ENCODE measurements at places on chromosomes 6 and 20. TPM values are rescaled to one million over a fixed set of nuclear protein-coding genes. Genes with fewer than 3 reads are reported as not detected.

- H3K27me3 ChIP-seq: no peaks in the 10 kb centered on the region
- H3K36me3 ChIP-seq: no peaks in the 10 kb centered on the region
- no peaks in the 10 kb centered on the region for H3K4me1 ChIP-seq
- H3K27ac ChIP-seq: no peak overlapping the region
- DNase-seq: no peak
- H3K4me3 ChIP-seq: no peak overlapping the region
Observed at GRCh38 chr6:56005426-56005825, 130.0 kb upstream of the BMP5 start.

GRCh38 chr6:29965563-29965872 is 23.2 kb downstream of the HLA-A start:
- H3K36me3 ChIP-seq: no peaks in the 10 kb centered on the region
- peaks cover 45% of the 10 kb centered on the region for H3K4me1 ChIP-seq
- DNase-seq: no peak
- peak overlapping the region; percentile 84 for H3K27ac ChIP-seq
- H3K4me3 ChIP-seq: peak overlapping the region; percentile 31

DNA sequence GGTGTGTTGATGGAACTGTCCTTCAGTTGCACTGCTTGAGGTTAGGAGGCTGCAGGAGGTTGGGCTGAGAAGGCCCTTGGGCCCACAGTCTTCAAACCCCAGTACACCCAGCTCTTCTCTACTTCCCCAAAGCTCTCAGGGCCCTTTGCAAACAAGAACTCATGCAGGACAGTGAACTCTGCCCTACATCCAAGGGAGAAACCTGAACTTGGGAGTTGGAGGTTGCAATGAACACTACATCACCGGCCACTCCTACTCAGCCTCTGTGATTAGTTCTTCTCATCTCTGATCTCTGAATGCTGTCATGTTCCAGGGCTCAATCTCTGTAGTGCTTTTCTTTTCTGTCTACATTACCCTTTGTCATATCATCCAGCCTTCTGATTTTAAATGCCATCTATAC is 148.5 kb upstream of the PDE7B start:
- no peak overlapping the region for H3K4me3 ChIP-seq
- no peaks in the 10 kb centered on the region for H3K36me3 ChIP-seq
- no peaks in the 10 kb centered on the region for H3K4me1 ChIP-seq
- no peaks in the 10 kb centered on the region for H3K27me3 ChIP-seq
- no peak overlapping the region for H3K27ac ChIP-seq

DNA sequence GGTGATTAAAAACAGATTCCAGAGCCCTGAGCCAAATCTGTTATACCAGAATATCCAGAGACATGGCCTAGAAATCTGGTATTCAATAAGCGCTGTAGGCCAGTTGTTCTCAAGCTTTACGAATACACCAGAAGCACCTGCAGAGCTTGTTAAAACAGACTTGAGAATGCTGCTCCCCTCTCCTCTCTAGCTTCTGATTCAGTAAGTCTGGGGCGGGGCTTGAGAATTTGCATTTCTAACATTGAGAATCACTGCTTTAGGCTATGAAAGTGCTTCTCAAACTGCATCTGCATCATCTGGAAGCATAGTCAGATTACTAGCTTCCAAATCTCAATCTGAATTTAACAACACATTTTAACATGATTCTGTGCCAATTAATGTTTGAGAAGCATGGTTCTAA is 20.5 kb upstream of the MAN1A1 start:
- no peak for DNase-seq
- H3K36me3 ChIP-seq: no peaks in the 10 kb centered on the region
- no peaks in the 10 kb centered on the region for H3K27me3 ChIP-seq
- no peak overlapping the region for H3K27ac ChIP-seq
- H3K4me1 ChIP-seq: no peaks in the 10 kb centered on the region

- DNase-seq: no peak
- no peak overlapping the region for H3K27ac ChIP-seq
- H3K27me3 ChIP-seq: peaks cover 5% of the 10 kb centered on the region
- no peaks in the 10 kb centered on the region for H3K4me1 ChIP-seq
- no peaks in the 10 kb centered on the region for H3K36me3 ChIP-seq
Observed at GRCh38 chr6:28758046-28758817, 165.6 kb downstream of the TRIM27 start.

- H3K27me3 ChIP-seq: no peaks in the 10 kb centered on the region
- no peak for DNase-seq
- H3K4me1 ChIP-seq: peaks cover 48% of the 10 kb centered on the region
- no peak overlapping the region for H3K4me3 ChIP-seq
Observed at GRCh38 chr20:51960047-51960675, 157.8 kb upstream of the SALL4 start.

GRCh38 chr6:47083586-47084047 is 41.5 kb upstream of the ADGRF1 start:
- H3K27me3 ChIP-seq: no peaks in the 10 kb centered on the region
- DNase-seq: no peak
- H3K36me3 ChIP-seq: no peaks in the 10 kb centered on the region
- no peak overlapping the region for H3K27ac ChIP-seq

GRCh38 chr6:54132587-54132986 is 21.3 kb downstream of the MLIP start:
- no peaks in the 10 kb centered on the region for H3K27me3 ChIP-seq
- no peak for DNase-seq
- H3K4me3 ChIP-seq: no peak overlapping the region
- no peaks in the 10 kb centered on the region for H3K36me3 ChIP-seq

- 0 out of 2 replicates have a peak, but pooled peaks cover 3% of the 10 kb centered on the region for H3K27me3 ChIP-seq
- DNase-seq: no peak
- no peaks in the 10 kb centered on the region for H3K4me1 ChIP-seq
- no peaks in the 10 kb centered on the region for H3K36me3 ChIP-seq
- H3K27ac ChIP-seq: no peak overlapping the region
Observed at GRCh38 chr6:88211446-88211845, 45.3 kb upstream of the CNR1 start.

DNA sequence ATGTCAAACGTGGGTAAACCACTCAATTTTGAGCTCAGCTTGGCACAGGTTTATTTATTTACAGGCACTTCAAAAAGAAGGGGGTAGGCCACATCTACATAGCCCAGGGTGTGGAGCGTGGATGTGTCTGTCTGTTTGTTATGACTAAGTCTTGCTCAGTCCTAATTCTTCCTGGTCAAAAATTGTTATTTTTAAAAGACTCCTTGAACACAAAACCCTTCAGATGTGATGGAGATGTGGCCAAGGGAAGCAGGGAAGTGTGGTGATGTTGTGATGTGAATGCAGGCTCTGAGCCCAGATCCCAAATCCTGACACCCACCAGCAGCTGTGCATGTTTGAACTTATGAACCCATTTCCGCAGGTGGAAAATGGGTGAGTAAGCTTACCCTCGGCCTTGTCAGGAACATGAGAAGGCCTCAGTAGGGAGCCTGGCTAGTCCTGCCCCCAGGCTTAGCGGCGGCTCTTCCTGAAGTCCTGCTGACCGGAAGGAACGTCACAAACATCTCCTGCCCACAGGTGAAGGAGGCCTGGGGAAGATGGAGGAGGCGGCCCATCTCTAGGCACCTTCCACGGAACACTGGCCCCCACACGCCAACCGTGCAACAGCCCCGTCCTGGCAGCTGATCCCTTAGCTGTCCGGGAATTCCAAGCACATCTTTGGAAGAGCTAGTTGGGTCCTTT is 119.7 kb downstream of the MYLK4 start:
- no peak for DNase-seq
- peaks cover 52% of the 10 kb centered on the region for H3K4me1 ChIP-seq
- peak overlapping the region; percentile 3 for H3K27ac ChIP-seq
- H3K4me3 ChIP-seq: no peak overlapping the region
- H3K27me3 ChIP-seq: no peaks in the 10 kb centered on the region

GRCh38 chr6:40877362-40877761 is 161.7 kb downstream of the UNC5CL start:
- peaks cover 3% of the 10 kb centered on the region for H3K27me3 ChIP-seq
- H3K4me1 ChIP-seq: no peaks in the 10 kb centered on the region
- DNase-seq: no peak
- no peaks in the 10 kb centered on the region for H3K36me3 ChIP-seq
- no peak overlapping the region for H3K4me3 ChIP-seq

- no peaks in the 10 kb centered on the region for H3K36me3 ChIP-seq
- no peaks in the 10 kb centered on the region for H3K27me3 ChIP-seq
- no peak for DNase-seq
- H3K4me1 ChIP-seq: no peaks in the 10 kb centered on the region
- no peak overlapping the region for H3K27ac ChIP-seq
Observed at GRCh38 chr6:13191461-13191860, 136.9 kb downstream of the TBC1D7 start.

GRCh38 chr6:68637782-68638181 is 2.7 kb downstream of the ADGRB3 start:
- no peaks in the 10 kb centered on the region for H3K36me3 ChIP-seq
- peaks cover 43% of the 10 kb centered on the region for H3K27me3 ChIP-seq
- peaks cover 9% of the 10 kb centered on the region for H3K4me1 ChIP-seq
- no peak overlapping the region for H3K4me3 ChIP-seq
- DNase-seq: no peak

DNA sequence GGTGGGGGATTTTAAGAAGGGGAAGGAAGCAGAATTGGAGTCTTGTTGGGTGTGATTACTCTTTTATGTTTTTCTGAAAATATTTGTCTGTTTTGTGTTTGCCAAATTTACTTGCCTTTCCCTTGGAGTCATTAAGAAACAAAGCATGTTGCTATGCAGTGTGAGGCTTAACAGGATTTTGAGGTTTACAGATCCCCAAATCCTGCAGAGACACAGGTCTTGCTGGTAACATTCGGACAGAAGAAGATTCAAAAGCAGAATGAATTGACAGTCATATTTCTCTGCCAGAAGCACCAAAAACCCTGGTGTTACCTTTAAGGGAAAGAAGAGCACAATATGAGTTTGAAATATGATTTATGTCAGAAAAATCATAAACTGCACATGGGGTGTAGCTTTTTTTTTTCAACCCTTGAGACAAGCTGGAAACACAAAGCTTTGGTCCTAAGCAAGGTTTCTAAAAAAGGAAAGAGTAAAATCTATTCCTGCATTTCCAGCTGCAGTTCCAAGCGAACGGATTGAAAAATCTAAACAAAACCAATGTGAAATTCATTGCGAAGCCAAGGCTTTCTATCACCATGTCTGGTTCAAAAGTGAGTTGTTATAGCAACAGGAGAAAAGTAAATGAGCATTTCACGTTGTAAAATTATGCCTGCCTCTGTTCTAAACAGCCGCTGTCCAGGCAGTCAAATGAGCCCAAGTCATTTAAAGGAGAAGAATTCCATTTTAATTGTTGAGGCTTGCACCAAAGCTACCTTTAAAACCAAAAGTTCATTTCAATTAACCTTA is 358.9 kb upstream of the SASH1 start:
- DNase-seq: no peak
- no peaks in the 10 kb centered on the region for H3K36me3 ChIP-seq
- no peaks in the 10 kb centered on the region for H3K27me3 ChIP-seq

- no peaks in the 10 kb centered on the region for H3K4me1 ChIP-seq
- no peak for DNase-seq
- H3K36me3 ChIP-seq: no peaks in the 10 kb centered on the region
- no peaks in the 10 kb centered on the region for H3K27me3 ChIP-seq
Observed at GRCh38 chr20:60990643-60991042, 261.4 kb upstream of the CDH4 start.

DNA sequence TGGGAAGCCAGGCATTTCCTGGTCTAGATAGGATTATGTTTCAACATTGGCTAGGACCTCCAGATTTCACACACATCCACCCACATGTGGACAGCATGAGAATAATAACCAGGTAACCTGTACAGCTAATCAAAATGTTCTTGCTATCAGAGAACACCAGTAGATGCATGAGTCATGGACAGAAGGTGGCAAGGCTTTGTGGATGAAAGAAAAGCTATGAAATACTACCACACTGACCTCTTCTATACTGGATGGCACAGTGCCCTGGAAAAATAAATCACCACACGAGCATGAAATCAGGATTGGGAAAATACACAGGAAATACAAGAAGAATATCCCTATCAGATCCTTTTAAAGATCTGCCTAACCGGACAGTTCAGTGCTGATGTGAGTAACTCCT is 113.0 kb downstream of the GMDS start:
- no peaks in the 10 kb centered on the region for H3K36me3 ChIP-seq
- DNase-seq: no peak
- H3K27ac ChIP-seq: no peak overlapping the region
- H3K4me1 ChIP-seq: no peaks in the 10 kb centered on the region
- no peaks in the 10 kb centered on the region for H3K27me3 ChIP-seq

- H3K4me3 ChIP-seq: no peak overlapping the region
- DNase-seq: no peak
- no peaks in the 10 kb centered on the region for H3K4me1 ChIP-seq
- H3K27me3 ChIP-seq: no peaks in the 10 kb centered on the region
- no peaks in the 10 kb centered on the region for H3K36me3 ChIP-seq
Observed at GRCh38 chr6:67285770-67286495, 1349.1 kb upstream of the ADGRB3 start.

DNA sequence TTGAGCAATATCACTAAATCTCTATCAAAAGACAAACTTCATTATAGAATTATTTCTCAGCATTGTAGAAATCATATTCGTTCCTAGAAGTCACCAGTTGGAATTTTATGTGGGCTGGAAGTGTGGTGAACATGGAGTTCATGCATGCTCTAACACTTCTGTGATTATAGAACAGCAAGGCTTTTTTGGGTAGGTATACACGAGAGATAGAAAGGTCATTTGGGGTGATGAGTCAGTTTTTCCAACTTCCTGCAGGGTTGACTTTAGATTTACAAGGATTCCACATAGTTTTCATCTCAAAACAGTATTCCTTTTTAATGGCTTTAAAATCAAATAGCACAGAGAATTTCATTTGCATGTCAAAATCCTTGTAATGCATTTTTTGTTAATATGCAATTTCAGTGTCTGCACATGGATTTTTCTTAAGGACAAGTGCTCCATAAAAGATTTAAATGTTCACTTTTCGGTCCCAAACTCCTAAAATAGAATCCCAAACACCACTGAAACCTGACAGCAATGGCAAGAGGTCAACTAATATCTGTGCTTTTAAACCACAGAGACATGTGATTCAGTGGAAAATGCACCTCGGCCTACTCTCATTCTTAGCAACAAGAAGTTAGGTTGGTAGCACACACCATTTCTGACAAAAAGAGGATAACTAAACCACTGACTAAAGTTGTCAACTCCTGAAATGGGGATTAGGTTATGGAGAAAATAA is 211.0 kb downstream of the MOXD1 start:
- no peak for DNase-seq
- no peaks in the 10 kb centered on the region for H3K27me3 ChIP-seq
- no peaks in the 10 kb centered on the region for H3K36me3 ChIP-seq
- peak overlapping the region; percentile 11 for H3K27ac ChIP-seq
- no peak overlapping the region for H3K4me3 ChIP-seq

Gene FOXF2
- total RNA-seq: 51.6 TPM

Gene EEF1A2
- 13.0 TPM for total RNA-seq

Gene CAP2
- 34.0 TPM for total RNA-seq

All from SJSA1 (cell line).